Occipital lobe (tissue), 3 donors: ENCODE measurements at places on chromosomes 12 and 14.
A peak's percentile ranks its signal among the peaks of the same experiment; 100 is the strongest.

DNA sequence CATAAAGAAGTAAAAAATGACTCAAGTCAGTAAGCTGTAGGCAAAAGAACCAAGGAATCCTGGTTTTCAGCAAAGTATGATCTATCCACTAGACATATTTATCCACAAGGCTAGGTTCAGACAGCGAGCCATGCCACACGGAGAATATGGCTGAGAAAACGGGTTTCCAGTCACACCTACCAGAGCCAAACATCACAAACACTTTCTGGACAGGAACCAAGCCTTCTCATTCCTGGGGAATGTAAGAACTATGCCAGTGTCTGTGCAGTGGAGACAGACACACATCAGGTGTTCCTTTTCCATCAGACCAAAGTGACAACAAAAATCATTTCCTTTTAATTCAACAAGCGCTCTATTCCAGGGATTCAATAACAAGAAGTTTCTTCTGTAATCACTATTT is 41.1 kb downstream of the AREL1 start:
- no peak for DNase-seq

DNA sequence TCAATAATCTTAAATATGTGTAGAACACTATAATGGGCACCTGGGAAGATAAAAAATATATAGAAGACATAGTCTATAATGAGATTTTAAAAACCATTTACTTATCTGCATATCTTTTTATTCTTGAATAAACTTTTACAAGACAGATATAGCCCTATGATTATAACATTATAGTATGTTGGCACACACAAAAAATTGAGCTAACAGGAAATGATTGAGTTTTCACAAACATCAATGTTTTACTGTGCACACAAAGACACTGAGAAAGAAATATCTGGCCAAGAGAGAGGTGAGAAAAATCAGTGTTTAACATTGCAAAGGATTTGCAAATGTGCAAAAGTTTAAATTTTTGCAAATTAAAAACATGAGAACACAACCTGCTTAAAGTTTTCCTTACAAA is 124.3 kb downstream of the BBS10 start:
- no peak for DNase-seq

- no peak for DNase-seq
These were observed 15.0 kb downstream of the PMCH start for GRCh38 chr12:102182635-102183034.

- no peak for DNase-seq
These were observed 4.3 kb downstream of the GALNT9 start for GRCh38 chr12:132324841-132325732.

GRCh38 chr12:49366096-49366651 is 1.1 kb upstream of the SPATS2 start:
- no peak for DNase-seq

GRCh38 chr12:8156416-8156815 is 399 bp upstream of the ZNF705A start:
- DNase-seq: no peak

- no peak for DNase-seq
These were observed 226.8 kb upstream of the HMGA2 start for GRCh38 chr12:65597527-65597926.

GRCh38 chr12:102484428-102484958 is 4.1 kb upstream of the IGF1 start:
- DNase-seq: no peak

DNA sequence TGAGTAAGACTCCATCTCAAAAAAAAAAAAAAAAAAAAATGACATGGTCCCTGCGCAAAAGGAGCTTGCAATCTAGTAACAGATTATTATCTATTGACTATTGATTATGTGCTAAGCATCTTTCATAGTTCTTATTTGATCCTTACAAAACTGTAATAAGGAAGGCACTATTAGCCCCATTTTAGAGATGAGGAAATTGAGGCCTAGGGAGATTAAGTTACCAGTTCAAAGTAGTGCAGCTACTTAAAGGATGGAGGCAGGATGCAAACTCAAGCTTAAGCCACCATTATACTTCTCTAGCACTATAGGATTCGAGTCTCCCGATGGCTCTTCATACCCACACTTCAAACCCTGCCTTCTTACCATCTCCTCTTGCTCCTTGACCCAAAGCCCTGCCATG is 31.3 kb downstream of the PLXNC1 start:
- DNase-seq: no peak

DNA sequence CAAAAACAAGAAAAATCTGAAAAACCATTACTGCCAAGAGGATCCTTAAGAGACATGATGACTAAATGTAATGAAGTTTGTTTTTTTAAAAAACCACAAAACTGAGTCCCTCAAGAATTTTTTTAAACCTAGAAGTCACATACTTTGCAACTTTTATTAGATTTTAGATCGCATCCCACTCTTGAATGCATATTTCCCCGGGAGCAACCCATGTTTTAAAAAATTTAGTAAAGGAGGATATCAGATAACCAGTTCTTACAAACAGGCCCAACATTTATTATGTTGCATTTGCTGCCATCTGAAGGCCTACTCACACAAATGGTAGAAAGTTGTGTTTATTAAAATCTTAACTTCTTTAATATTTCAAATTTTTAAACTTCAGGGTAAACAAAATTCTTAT is 44.3 kb upstream of the CCT2 start:
- no peak for DNase-seq

GRCh38 chr12:38056701-38057689 is 259.6 kb upstream of the ALG10B start:
- no peak for DNase-seq

- no peak for DNase-seq
These were observed 13.7 kb downstream of the OXA1L start for GRCh38 chr14:22780105-22780679.

DNA sequence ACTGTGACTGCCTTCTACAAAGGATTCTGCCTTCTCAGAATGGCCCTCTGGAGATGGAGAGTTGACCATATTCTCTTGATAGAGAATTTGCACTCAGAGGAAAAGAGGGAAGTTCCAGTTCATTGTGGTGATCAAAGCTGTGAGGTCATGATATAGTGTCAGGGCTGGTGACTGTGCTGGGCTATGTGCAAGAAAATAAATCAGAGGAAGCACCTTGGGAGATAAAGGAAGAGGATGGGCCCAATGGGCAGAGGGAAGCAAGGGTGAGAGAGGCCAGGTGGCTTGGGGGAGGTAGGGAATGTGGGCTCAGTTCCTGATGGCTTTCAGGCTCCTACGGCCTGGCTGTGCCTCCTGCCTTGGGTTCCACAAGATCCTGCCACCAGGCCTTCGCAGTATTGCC is 145.8 kb downstream of the SLC8A3 start:
- no peak for DNase-seq

- no peak for DNase-seq
These were observed 50.5 kb upstream of the HIF1A start for GRCh38 chr14:61644834-61645233.

GRCh38 chr14:99041820-99042174 is 230.2 kb downstream of the BCL11B start:
- DNase-seq: no peak

DNA sequence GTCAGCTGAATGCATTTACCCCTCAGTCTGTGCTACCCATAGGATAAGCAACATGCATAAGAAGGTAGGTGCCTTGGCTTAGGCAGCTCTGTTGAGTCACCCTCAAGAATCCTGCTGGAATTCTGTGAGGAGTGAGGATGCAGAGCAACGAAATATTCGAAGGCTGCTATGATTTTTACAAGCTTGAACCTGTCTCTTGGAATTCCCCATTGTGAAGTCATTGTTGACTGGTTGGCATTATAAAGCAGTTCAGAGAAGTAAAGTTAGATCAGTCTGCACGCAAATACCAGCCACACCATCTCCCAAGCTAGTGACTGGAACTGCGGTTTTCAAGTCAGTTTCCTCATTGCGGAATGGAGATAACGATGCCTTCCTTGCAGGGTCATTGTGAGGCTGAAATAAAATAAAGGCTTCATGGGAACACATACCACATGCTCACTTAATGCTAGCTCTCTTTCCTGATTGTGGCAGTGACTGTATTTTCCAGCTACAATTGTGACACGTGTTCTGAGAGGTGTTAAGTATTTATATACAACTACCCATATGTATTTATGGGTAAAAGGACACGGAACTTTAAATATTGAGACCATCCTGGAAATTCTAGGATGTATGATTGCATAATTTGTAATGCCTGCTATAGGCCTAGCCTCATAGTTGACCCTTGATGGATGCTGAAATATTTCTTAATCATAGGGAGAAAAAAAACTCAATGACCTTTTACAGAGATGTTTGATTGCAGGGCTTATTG is 96.7 kb downstream of the ETV6 start:
- DNase-seq: no peak

- DNase-seq: peak; percentile 75
These were observed 764 bp downstream of the DYNLL1 start for GRCh38 chr12:120496413-120497340.

GRCh38 chr14:47278233-47278842 is 397.1 kb downstream of the MDGA2 start:
- no peak for DNase-seq

- DNase-seq: no peak
These were observed 247.4 kb downstream of the NRXN3 start for GRCh38 chr14:78417532-78417931.

- DNase-seq: no peak
These were observed 2.4 kb downstream of the GZMH start for GRCh38 chr14:24607081-24607480.

- DNase-seq: no peak
These were observed 7.4 kb downstream of the TMEM120B start for GRCh38 chr12:121719926-121720414.

GRCh38 chr12:6230321-6231110 is 30.3 kb downstream of the CD9 start:
- DNase-seq: peak; percentile 90

- DNase-seq: no peak
These were observed 113.2 kb upstream of the PPFIA2 start for GRCh38 chr12:81872400-81872799.

GRCh38 chr14:94581127-94581999 is at the start of gene SERPINA5:
Gene SERPINA5 (plus strand): TSS chr14:94581426. CDS start chr14:94587363, 5,937 bp downstream.
- DNase-seq: no peak

DNA sequence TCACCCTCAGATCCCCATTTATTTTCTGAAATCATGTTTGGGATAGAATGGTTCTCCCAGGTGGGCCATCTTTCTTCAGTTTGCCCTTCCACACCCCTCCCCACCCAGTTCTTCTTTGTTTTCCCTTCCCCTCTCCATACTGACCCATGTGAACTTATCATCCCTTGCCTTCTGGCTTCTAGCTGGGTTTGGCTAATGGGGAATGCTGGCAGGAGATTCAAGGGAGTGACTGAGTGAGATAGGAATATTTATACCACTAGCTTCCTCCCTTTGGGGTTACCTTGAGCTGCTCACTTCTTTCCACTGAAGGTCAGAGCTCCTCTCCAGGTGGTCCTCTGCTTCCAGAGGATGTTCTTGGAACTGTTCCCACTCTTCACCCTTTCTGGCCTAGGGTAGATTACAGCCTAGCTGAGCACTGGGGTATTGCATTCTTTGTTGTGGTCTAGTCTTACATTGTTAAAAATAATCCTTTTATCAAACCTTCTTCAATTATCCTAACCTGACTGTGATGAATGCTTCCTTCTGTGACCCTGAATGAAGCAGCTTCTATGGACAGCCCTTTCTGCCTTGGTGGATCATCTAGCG is 88.3 kb upstream of the ATP2B1 start:
- no peak for DNase-seq
